ENCODE measurements at places on chromosomes 6 and 20.

- no peak for DNase-seq
Measured at GRCh38 chr6:166505133-166505905, 81.2 kb downstream of the RAMACL start.

- peak; percentile 51 for DNase-seq
Measured at GRCh38 chr20:9460518-9460917, 53.9 kb upstream of the LAMP5 start.

DNA sequence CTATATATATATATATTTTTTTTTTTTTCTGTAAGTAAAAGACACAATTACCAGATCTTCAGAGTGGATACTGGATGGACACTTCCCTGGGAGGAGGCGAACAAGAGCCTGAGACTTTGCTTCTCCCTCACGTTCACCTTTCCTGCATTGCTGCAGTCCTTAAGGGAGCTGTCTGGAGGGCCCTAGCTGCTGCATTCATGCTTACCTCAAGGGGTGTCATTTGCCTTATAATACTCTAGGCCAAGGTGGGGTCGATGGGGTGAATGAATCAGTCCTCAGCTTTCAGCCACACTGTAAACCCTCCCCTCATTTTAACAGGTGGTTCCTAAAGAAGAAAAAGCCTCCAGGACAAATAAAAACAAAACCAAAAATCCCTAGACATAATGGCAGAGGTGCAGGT lies 34.8 kb upstream of the CD83 start:
- DNase-seq: no peak

DNA sequence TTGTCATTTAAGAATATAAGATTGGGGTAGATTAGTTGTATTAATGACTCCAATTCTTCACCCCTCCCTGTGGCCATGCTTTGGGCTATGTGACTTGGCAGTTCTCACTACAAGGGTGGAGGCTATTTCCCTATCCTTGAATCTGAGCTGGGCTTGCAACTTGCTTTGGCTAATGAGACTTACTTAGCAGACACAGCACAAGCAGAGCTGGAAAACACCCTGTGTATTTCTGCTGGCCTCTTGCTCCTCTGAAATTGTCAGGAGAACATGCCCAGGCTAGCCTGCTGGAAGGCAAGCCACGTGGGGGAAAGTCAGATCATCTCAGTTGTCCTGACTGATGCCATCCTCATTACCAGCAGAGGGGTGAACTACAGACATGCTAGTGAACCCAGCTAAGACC lies 126.5 kb upstream of the HDGFL1 start:
- no peak for DNase-seq

DNA sequence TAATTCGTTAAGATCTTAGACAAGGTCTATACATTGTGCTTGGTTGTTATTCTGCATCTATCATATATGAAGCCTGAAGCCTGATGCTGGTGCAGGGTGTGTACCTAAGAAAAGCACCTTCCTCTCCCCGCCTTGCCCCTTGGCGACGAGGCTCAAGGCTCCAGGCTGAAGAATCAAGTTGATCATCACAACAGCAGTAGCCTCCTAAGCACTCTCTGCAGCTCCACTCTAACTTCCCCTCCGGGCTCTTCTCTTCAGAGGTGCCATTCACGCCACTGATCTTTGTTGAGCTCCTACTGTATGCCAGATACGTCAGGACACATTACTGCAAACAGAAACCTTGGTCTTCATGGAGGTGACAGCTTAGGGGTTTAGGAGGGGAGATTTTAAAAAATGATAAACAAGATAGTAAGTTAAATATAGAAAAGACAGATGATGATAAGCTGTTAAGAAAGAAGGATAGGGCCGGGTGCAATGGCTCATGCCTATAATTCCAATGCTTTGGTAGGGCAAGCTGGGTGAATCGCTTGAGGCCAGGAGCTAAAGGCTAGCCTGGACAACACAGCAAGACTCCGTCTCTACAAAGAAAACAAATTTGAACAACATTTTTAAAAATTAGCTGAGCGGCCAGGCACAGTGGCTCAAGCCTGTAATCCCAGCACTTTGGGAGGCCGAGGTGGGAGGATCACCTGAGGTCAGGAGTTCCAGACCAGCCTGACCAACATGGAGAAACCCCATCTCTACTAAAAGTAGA lies 38.4 kb upstream of the ZNF217 start:
- DNase-seq: no peak

DNA sequence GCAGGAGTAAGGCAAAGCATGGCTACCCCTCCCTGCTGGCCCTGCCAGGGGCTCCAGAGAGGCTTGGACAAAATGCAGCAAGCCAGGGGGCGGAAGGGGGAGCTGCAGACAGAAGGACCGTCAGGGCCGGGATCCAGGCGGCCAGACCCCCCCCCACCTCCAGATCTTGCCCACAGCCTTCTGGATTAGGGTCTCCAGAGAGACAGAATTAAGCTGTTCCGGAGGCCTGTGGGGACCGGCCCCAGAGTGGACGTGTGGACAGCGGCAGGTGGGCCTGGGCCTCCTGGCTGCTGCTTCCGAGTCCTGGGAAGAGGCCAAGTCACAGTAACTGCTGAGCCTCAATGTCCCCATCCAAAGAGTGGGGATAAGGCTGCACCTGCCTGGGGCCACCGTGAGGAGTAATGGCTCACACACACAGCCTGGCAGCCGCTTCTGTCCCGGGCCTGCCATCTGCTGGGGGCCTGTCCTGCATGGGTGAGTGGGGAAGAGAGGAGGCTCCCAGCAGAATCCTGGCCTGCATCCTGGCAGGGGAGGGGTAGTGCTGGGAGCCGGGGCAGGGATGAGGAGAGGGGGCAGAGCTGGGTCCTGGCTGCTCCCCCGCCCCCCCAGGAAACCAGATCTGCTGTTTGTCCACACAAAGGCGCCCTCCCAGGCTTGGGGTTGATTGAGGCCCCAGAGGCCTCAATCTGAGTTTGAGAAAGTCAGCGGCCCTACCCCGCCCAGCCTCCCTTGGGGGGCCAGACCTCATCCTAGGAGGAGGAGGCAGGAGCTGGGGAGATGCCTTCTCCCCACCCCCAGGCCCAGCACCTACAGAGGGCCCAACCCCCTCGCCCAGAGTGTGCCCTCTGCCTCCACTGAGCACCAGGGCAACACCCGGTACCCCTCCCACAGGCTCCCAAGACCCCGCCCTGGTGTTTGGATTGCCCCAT lies 3.9 kb downstream of the LAMA5 start:
- DNase-seq: no peak

DNA sequence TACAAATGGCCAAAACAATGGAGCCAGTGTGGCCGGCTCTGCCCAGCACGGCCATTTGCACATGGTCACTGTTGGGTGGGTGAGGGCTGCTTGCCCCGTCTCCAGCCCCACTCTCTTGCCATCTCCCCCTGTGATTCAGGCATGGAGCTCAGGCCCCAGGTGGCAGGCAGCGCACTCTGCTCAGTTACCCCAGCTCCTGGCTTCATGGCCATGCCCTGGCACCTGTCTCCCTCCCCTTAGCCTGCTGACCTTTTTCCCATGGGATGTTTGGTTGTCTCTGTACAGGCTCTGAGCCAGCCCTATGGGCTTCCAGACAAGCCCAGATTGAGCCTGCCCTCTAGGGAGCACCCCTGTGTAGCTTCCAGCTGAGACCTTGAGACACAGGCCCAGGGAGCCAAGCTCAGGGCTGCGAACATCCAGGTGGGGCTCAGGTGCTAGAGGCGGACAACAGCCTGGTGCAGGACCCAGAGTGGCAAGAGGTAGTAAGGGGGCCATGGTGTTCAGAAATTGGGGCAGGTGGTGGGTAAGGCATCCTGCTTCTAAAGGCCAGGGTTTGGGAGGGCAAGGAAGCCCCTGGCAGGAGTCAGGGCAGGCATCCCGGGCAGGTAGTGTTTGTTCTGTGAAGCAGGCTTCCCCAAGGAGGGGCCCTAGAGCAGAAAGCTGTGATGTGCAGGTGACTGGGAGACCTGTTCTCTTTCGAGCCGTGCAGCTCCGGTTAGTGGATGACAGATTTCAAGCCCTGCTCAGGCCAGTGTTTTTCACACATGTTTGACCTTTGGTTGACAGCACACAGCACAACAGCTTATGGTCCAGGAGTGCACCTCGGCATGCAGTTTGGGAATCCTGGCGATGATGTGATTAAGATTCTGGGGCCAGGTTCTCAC lies 17.7 kb downstream of the SYNJ2 start:
- DNase-seq: no peak

GRCh38 chr6:3202999-3203696 lies 24.3 kb downstream of the TUBB2B start:
- DNase-seq: peak; percentile 71

DNA sequence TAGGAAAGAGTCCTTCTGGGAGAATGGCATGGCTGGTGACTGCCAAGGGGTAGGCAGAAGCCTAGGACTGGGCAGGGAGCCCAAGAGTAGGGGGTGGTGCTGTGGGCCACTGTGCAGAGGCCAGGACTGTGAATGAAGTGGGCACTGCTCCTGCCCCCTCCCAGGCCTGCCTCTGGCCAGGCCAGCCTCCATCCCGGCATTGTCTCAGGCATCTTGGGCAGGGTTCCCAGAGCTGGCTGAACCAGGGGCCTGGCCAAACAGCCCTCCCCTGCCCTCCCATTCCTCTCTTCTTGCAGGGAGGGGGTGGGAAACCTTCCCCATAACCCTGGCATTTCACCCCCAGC lies 81.6 kb downstream of the MRPL14 start:
- DNase-seq: no peak
